ENCODE measurements at places on chromosomes 1 and 21. TPM values are rescaled to one million over a fixed set of nuclear protein-coding genes. Genes with fewer than 3 reads are reported as not detected.

Gene TNFRSF18
- total RNA-seq, result 1.3 TPM

DNA sequence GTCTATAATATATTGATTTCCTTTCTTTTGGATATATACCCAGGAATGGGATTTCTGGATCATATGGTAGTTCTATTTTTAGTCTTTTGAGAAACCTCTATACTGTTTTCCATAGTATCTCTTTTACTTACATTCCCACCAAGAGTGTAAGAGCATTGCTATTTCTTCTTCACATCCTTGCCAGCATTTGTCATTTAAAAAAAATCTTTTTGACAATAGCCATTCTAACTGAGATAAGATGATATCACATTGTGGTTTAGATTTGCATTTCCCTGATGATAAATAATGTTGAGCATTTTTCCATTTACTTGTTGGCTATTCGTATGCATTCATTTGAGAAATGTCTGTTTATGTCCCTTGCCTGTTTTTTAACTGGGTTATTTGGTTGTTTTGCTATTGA is 467.4 kb downstream of the COL11A1 start:
- no peak overlapping the region for H3K4me3 ChIP-seq
- H3K4me1 ChIP-seq, result no peaks in the 10 kb centered on the region
- H3K36me3 ChIP-seq, result no peaks in the 10 kb centered on the region
- H3K27me3 ChIP-seq, result no peaks in the 10 kb centered on the region

Gene FCRL3
- total RNA-seq, result not detected

Gene LRRC3
- total RNA-seq, result 6.5 TPM

Gene ACTL8
- not detected for total RNA-seq

Gene LY9
- total RNA-seq, result 0.71 TPM

Gene RHBG
- total RNA-seq, result not detected

GRCh38 chr1:67575861-67576260 is 109.1 kb upstream of the GADD45A start:
- no peaks in the 10 kb centered on the region for H3K27me3 ChIP-seq
- no peak overlapping the region for H3K27ac ChIP-seq

DNA sequence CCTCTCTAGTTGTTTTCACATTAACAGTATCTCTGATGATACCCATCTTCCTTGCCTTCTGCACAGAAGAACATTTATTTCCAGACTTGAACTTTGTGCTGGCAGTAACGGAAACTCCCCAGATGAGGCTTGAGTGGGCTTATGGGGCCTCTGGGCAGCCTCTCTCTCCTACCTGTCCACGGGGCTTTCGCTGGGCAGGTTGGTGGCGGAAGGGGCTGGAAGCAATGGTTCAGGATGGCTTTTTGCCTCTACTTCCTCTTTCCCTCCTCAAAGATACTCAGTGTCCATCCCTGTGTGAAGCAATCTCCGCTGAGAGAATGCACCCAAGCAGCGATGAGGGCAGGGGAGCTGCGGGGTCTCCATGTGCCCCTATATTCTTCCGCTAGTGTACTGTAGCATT is 348.2 kb downstream of the HLX start:
- H3K27ac ChIP-seq, result no peak overlapping the region
- no peak overlapping the region for H3K4me3 ChIP-seq
- no peaks in the 10 kb centered on the region for H3K36me3 ChIP-seq
- H3K4me1 ChIP-seq, result peaks cover 13% of the 10 kb centered on the region
- H3K27me3 ChIP-seq, result no peaks in the 10 kb centered on the region

- H3K4me1 ChIP-seq, result peaks cover 16% of the 10 kb centered on the region
- H3K36me3 ChIP-seq, result no peaks in the 10 kb centered on the region
- DNase-seq, result no peak
Observed at GRCh38 chr1:174939775-174940545, 59.8 kb upstream of the CACYBP start.

DNA sequence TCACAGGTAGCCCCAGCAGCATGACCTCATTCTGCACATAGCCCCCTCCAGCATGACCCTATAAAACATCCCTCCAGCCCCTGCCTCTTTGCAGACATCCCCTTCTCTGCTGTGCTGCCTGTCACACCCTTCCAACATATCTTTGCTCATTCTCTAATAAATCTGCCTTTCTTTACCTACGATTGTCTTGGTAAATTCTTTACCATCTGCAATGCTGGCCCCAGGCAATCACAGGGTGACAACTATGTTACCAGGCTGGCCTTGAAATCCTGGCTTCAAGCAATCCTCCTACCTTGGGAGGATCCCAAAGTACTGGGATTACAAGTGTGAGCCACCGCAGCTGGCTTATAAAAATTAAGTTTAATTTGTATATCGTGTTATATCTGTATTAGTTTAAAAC is 134.5 kb downstream of the VAV3 start:
- H3K27me3 ChIP-seq, result no peaks in the 10 kb centered on the region
- H3K36me3 ChIP-seq, result no peaks in the 10 kb centered on the region
- no peak for DNase-seq

Gene RCC1
- total RNA-seq, result 10.1 TPM

GRCh38 chr1:234578735-234579134 is 31.2 kb downstream of the IRF2BP2 start:
- DNase-seq, result no peak
- H3K4me1 ChIP-seq, result peaks cover 16% of the 10 kb centered on the region
- H3K36me3 ChIP-seq, result no peaks in the 10 kb centered on the region
- no peak overlapping the region for H3K4me3 ChIP-seq
- H3K27me3 ChIP-seq, result no peaks in the 10 kb centered on the region
- no peak overlapping the region for H3K27ac ChIP-seq

- no peak for DNase-seq
- H3K4me3 ChIP-seq, result peak overlapping the region; percentile 76
- H3K36me3 ChIP-seq, result no peaks in the 10 kb centered on the region
- H3K4me1 ChIP-seq, result peaks cover 12% of the 10 kb centered on the region
- H3K27ac ChIP-seq, result peak overlapping the region; percentile 88
- H3K27me3 ChIP-seq, result no peaks in the 10 kb centered on the region
Observed at GRCh38 chr1:149888999-149889289, 10.4 kb upstream of the BOLA1 start.

- H3K36me3 ChIP-seq, result no peaks in the 10 kb centered on the region
- H3K4me3 ChIP-seq, result peak overlapping the region; percentile 89
- H3K27me3 ChIP-seq, result no peaks in the 10 kb centered on the region
- DNase-seq, result no peak
- H3K4me1 ChIP-seq, result peaks cover 26% of the 10 kb centered on the region
Observed at GRCh38 chr1:165632152-165632469, 1.1 kb downstream of the MGST3 start.

DNA sequence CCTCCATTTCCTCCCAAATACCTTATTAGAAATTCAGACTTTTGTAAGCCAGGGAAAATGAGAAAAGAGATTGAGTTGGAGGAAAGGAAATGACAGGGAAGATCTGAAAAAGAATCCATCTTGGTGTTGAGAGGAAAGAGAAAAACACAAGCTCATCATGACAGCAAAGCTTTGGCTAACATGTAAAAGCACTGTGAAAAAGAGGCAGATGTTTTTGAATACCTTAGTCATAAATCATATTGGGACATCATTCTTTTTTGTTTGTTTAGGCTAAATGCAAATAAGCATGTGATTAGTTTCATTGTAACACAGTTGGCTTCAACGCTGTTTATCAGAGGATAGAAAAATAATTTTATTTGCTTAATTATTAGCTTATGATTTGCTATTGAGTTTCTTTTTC is 64.6 kb downstream of the LHX8 start:
- H3K4me1 ChIP-seq, result no peaks in the 10 kb centered on the region
- H3K4me3 ChIP-seq, result no peak overlapping the region
- no peak overlapping the region for H3K27ac ChIP-seq
- DNase-seq, result no peak

GRCh38 chr1:202376247-202376646 is 27.7 kb downstream of the PPP1R12B start:
- no peak for DNase-seq
- no peak overlapping the region for H3K27ac ChIP-seq
- no peaks in the 10 kb centered on the region for H3K36me3 ChIP-seq
- no peaks in the 10 kb centered on the region for H3K27me3 ChIP-seq
- no peak overlapping the region for H3K4me3 ChIP-seq
- no peaks in the 10 kb centered on the region for H3K4me1 ChIP-seq

DNA sequence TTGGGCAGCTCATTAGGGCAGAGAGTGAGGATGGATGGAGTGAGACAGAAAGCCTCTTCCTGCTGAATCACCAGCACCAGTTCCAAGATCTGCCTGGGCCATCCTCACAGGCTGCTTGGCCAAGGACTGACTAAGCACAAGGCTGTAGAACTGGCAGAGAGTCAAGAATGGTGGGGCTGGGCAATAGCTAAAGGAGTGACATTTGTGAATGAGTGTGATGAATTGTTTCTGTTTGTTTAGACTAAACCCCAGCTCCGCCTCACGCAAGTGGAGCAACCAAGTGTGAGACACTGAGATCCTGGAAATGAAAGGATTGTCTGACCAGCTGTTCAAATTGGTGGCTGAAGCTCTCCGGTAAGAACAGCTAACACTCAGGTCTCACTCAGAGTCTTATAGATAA is 38.6 kb downstream of the BRINP2 start:
- no peak overlapping the region for H3K4me3 ChIP-seq
- no peak overlapping the region for H3K27ac ChIP-seq
- peak; percentile 39 for DNase-seq
- peaks cover 9% of the 10 kb centered on the region for H3K4me1 ChIP-seq

Gene C1orf116
- 0.14 TPM for total RNA-seq

DNA sequence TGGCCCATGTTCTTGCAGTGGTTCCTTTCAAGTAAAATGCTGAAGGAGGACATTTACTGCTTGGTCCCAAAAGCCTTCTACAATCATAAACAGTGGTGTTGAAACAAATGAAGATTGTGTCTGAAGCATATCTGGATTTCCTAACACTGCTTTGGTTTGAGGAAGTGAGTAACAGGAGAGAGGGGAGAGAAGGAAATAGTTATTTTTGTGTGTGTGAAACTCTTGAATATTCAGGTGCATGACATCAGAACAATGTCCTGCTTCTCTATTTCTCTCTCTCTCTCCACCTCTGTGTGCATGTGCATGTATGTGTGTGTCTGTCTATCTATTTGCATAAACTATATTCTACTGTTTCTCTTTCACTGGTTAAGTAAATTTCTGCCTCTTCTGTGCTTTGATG is 61.4 kb upstream of the TNFSF18 start:
- no peaks in the 10 kb centered on the region for H3K4me1 ChIP-seq
- no peaks in the 10 kb centered on the region for H3K27me3 ChIP-seq
- H3K36me3 ChIP-seq, result no peaks in the 10 kb centered on the region
- DNase-seq, result no peak
- no peak overlapping the region for H3K4me3 ChIP-seq

GRCh38 chr1:216528816-216529215 is 105.6 kb upstream of the USH2A start:
- no peak for DNase-seq
- no peak overlapping the region for H3K27ac ChIP-seq
- no peaks in the 10 kb centered on the region for H3K36me3 ChIP-seq
- H3K27me3 ChIP-seq, result no peaks in the 10 kb centered on the region
- H3K4me1 ChIP-seq, result no peaks in the 10 kb centered on the region

- H3K4me3 ChIP-seq, result no peak overlapping the region
- no peak for DNase-seq
- no peak overlapping the region for H3K27ac ChIP-seq
- no peaks in the 10 kb centered on the region for H3K4me1 ChIP-seq
- no peaks in the 10 kb centered on the region for H3K36me3 ChIP-seq
- no peaks in the 10 kb centered on the region for H3K27me3 ChIP-seq
Observed at GRCh38 chr1:22376976-22377375, 74.7 kb upstream of the ZBTB40 start.

DNA sequence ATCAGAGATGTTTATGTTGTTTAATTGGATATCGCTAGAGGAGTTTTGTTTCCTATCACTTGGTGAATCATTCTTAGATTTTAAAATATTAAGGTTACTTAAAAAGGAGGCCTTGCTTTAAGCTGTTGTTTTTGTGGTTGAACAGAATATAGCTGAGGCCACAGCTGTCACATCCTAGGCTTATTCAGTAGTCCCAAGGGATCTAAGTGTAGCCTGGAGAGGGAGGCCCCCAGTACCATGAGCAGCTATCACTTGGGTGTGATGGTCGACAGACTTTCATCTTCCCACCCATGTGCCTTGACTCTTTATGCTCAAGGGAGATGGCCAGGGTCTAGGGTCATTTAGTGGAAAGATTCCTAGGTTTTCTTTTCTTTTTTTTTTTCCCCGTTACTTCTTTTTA is 278.7 kb downstream of the HHAT start:
- no peak overlapping the region for H3K27ac ChIP-seq
- no peak for DNase-seq
- no peaks in the 10 kb centered on the region for H3K36me3 ChIP-seq
- H3K4me1 ChIP-seq, result no peaks in the 10 kb centered on the region

- no peaks in the 10 kb centered on the region for H3K4me1 ChIP-seq
- H3K36me3 ChIP-seq, result no peaks in the 10 kb centered on the region
- no peak overlapping the region for H3K27ac ChIP-seq
- H3K4me3 ChIP-seq, result no peak overlapping the region
Observed at GRCh38 chr1:76583235-76583868, 283.9 kb upstream of the ST6GALNAC5 start.

GRCh38 chr1:154490317-154490716 is 11.7 kb upstream of the TDRD10 start:
- no peaks in the 10 kb centered on the region for H3K36me3 ChIP-seq
- no peaks in the 10 kb centered on the region for H3K27me3 ChIP-seq
- H3K4me1 ChIP-seq, result no peaks in the 10 kb centered on the region
- H3K4me3 ChIP-seq, result no peak overlapping the region
- no peak overlapping the region for H3K27ac ChIP-seq

GRCh38 chr1:169707912-169708604 is 3.4 kb downstream of the SELL start:
- H3K27me3 ChIP-seq, result no peaks in the 10 kb centered on the region
- H3K36me3 ChIP-seq, result no peaks in the 10 kb centered on the region
- DNase-seq, result no peak
- no peaks in the 10 kb centered on the region for H3K4me1 ChIP-seq

GRCh38 chr1:52920791-52921291 is 699 bp downstream of the ECHDC2 start:
- no peak for DNase-seq
- peak overlapping the region; percentile 78 for H3K27ac ChIP-seq
- peaks cover 17% of the 10 kb centered on the region for H3K4me1 ChIP-seq
- H3K4me3 ChIP-seq, result peak overlapping the region; percentile 91
- no peaks in the 10 kb centered on the region for H3K36me3 ChIP-seq

- H3K36me3 ChIP-seq, result no peaks in the 10 kb centered on the region
- no peak overlapping the region for H3K27ac ChIP-seq
- no peak for DNase-seq
- H3K4me1 ChIP-seq, result no peaks in the 10 kb centered on the region
- no peaks in the 10 kb centered on the region for H3K27me3 ChIP-seq
- H3K4me3 ChIP-seq, result no peak overlapping the region
Observed at GRCh38 chr1:203906932-203907331, 45.5 kb downstream of the SNRPE start.

Gene AMY1B
- not detected for total RNA-seq

Gene TFB2M
- 6.5 TPM for total RNA-seq

- no peaks in the 10 kb centered on the region for H3K4me1 ChIP-seq
- H3K4me3 ChIP-seq, result no peak overlapping the region
- H3K27me3 ChIP-seq, result no peaks in the 10 kb centered on the region
- H3K27ac ChIP-seq, result no peak overlapping the region
- no peaks in the 10 kb centered on the region for H3K36me3 ChIP-seq
Observed at GRCh38 chr1:111895469-111895868, 94.0 kb downstream of the KCND3 start.

Gene TNFRSF25
- 9.5 TPM for total RNA-seq

GRCh38 chr1:198047913-198048312 is 108.9 kb upstream of the NEK7 start:
- H3K36me3 ChIP-seq, result no peaks in the 10 kb centered on the region
- DNase-seq, result no peak
- H3K4me1 ChIP-seq, result no peaks in the 10 kb centered on the region
- no peak overlapping the region for H3K27ac ChIP-seq
- no peaks in the 10 kb centered on the region for H3K27me3 ChIP-seq

Measured in thoracic aorta (tissue), 2 donors.